ENCODE measurements at places on chromosomes 7 and 10. TPM values are rescaled to one million over a fixed set of nuclear protein-coding genes. Genes with fewer than 3 reads are reported as not detected.

WIPF3 gene
- polyA plus RNA-seq = 8.9 TPM

- DNase-seq = no peak
Observed at GRCh38 chr10:44178856-44179255, 206.0 kb downstream of the CXCL12 start.

DNA sequence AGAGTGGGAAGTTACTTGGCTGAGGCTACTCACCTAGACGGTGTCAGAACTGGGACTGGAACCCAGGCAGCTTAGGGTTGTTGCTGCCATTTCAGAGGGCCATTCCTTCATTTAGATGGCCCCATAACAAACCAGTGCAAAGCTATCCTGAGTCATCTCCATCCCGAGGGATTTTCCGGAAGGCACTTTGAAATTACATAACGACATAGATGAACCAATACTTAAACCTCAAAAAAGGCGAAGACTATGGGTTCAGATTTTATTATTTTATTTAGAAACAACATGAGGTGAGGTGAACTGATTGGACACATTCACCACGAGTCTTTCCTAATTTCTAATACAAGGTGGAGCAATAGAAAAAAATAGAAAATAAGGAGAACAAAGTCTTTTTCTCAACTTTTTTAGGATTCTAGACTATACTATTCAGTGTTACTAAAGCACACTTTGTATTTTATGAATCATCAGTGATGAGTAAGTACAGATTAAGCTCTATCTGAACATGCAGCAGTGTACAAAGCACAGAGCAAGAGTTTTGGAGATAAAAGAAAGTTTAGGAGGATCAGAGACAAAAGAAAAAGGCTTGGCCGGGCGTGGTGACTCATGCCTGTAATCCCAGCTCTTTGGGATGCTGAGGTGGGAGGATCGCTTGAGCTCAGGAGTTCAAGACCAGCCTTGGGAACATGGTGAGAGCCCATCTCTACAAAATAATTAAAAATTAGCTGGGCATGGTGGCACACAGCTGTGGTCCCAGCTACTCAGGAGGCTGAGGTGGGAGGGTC is 79.5 kb upstream of the SVIL start:
- no peak for DNase-seq

DNA sequence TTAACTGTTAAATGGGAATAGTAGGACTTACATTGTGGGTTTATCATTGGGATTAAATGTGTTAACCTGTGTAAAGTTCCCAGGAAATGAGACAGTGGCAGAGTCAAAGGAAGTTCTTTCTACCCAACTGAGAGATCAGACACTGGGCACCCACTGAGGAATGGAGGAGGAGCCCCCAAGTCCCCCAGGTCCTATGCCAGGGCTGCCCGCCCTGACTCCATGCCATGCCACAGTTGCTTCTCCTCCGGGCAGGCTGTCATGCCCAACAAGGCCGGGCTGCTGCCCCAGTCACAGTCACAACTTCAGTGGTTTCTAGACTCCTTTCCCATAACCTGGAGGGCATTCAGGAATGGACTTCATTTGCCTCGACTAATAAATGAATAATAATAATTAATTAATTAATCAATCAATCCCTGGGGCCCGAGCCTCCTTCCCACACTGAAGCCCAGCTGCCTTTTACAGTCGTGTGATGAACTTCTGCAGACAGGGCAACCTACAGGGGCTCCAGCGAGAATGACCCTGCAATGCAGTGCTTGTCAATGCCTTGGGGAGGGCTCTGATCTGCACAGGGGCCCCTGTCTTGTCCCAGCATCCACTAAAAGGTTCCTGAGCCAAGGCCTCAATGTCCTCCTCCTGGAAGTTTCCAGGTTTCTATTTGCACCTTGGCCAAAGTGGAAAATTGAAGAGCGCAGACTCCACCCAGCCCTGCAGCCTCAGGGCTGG is 32.4 kb downstream of the DRGX start:
- DNase-seq = no peak

CPED1 gene
- polyA plus RNA-seq = 0.90 TPM

- DNase-seq = no peak
Observed at GRCh38 chr7:131057794-131058070, 269.9 kb upstream of the MKLN1 start.

- peak; percentile 89 for DNase-seq
Observed at GRCh38 chr10:101141616-101142532, 10.8 kb downstream of the TLX1 start.

SCRN1 gene
- 0.80 TPM for polyA plus RNA-seq

GRCh38 chr10:78745441-78745840 is 323.3 kb upstream of the ZMIZ1 start:
- no peak for DNase-seq

GRCh38 chr7:26329520-26330255 is 38.0 kb downstream of the SNX10 start:
- DNase-seq = no peak

DNA sequence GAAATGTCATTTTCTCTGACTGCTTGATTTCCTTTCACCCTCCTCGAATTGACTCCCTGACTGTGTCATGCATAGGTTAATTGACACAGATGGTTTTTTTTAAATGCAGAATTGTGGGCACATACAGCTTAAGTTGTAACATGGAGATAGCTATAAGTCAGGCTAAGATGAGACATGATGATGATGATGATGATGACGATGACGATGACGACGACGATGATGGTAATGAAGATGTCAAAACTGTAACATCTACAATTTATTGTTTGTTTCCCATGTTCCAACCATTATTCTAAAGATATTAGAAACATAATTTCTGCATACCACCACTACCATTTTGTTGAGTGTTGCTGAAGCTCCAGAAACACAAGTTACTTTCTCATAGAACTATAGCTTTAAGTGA is 1232.8 kb downstream of the XPNPEP1 start:
- DNase-seq = no peak

DNA sequence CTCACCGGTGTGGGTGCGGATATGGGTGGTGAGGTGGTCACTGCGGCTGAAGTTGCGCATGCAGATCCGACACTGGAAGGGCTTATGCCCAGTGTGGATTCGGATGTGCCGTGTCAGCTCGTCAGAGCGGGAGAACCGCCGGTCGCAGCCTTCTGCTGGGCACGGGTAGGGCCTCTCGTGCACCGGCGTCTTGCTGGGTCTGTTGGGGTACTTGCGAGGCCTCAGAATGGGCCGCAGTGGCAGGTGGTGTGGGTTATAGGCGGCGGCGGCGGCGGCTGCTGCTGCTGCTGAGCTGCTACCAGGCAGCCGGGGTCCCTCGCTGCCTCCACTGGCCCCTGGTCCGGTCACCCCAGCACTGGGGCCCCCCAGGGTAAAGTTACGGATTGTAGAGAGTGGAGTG is 2.7 kb downstream of the EGR2 start:
- no peak for DNase-seq

DNA sequence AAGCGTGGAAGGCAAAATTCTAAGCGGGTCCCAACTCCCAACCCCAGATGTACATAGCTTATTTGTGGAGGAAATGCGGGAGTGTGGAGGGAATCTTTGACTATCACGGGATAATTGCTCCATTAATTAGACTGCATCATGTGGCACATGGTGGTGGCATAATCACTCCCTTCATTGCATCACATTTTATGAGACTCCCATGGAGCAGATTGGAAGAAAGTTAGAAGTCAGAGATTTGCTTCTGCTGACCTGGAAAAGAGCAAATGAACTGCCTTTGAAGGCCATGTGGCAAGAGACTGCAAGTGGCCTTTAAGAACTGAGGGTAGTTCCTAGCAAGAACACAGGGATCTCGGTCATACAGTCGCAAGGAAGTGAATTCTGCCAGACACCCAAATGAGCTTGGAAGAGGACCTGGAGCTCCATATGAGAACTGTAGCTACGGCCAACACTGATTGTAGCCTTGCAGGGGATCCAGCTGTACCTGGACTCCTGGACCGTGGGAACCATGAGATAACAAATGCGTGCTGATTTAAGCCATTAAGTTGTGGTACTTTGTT is 37.1 kb upstream of the ITGB1 start:
- DNase-seq = no peak

DNA sequence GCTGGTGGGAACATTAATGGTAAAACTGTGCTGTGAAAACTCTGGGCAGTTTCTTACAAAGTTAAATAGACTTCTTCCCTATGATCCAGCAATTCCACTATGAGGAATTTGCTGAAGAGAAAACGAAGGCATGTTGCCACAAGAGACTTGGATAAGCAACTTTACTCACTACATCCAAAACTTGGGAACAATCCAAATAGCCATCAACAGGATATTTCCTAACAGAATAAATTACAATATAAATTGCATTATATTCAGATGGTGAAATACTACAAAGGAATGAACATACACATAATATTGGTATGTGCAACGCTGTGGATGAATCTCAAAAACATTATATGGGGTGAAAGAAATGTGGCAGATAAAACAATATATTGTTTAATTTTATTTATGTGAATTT is 21.4 kb upstream of the MKI67 start:
- DNase-seq = no peak

MACC1 gene
- polyA plus RNA-seq = under 0.01 TPM

DNA sequence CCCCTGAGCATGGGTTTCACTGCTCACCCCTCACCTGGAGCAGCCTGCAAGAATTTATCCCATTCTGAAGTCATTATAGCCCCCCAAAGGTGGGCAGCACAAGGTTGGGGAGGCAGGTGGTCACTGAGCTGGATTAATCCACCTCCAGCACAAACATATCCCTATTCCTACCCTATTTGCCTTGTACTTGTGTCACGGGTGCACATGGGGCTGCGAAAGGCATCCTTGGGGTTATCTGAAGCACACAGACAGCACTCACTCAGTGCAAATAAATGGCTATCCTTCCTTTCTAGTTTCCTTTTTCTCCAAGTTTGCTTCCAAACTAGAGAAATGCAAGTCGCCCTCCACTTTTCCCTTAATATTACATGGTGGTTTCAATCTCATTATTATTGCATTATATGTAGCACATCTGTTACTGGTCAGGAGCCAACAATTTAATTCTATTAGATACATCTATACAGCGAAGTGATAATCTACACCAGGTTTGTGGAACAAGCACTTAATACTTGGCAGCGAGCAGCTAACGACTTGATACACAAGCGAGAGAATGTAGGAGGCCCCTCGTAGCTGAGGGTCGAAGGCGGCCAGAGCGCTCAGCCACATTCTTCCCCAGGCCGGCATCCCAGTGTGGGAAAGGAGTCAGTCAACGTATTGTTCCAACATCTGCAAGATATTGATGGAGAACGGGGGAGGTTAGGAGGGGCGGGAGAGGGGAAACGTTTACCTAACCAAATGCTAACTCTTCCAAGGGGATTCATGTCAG is 121.3 kb upstream of the HABP2 start:
- no peak for DNase-seq

CPVL gene
- polyA plus RNA-seq = 5.5 TPM

POLL gene
- 24.1 TPM for polyA plus RNA-seq

- DNase-seq = no peak
Observed at GRCh38 chr7:55180963-55181542, 162.2 kb downstream of the EGFR start.

CTTNBP2 gene
- polyA plus RNA-seq = 0.10 TPM

DNA sequence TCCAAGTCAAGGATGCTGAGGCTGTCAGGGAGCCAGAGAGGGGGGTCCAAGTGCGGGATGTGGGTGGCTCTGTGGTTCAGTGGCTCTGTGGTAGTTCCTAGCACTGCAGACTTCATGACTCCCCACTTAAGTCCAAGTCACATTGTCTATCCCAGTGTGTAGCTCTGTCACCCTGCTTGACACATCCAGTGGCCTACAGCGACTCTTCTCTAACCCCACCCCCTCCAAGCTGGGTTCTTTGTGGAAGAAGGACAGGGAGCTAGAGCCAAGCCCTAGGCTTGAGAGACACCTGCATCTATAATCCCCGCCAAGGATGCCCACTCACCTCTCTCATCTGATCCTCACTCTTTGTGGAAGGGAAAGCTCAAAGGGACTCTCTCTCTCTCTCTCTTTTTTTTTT is 57.6 kb downstream of the ADCYAP1R1 start:
- DNase-seq = no peak

DNA sequence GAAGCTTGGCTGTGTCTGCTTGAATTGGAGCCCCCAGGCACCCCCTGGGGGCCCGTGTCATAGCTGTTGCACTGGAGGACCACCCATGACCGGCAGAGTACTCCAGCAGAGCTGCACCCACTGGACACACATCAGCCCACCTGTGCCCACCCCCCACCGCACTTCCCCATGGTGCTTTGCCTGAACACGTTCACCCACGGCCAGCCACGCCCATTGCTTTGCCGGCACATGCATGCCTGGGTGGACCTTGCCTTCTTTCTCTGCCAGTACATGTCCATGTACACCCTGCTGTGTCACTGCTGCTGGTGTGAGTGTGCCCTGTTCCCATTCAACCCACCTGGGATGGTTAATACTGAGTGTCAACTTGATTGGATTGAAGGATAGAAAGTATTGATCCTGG is 88.7 kb downstream of the SAMD9 start:
- DNase-seq = no peak

DNA sequence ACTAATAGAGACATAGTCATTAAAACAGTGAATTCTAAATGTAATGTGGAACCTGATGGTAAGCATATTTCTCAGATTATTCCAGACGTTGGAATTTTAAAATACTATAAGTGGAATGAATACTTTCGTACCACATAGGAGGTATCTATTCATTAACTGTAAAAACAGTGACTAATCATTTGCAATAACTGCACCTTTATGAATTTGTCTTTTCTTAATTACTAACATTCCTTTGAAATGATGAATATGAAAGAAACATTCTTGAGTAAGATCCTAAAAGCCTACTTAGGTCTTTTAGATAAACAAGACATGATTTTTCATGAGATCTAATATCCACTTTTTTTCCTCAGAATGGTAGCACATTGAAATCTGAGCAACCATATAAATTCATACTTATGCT is 549.0 kb upstream of the LRRN3 start:
- DNase-seq = no peak

DNA sequence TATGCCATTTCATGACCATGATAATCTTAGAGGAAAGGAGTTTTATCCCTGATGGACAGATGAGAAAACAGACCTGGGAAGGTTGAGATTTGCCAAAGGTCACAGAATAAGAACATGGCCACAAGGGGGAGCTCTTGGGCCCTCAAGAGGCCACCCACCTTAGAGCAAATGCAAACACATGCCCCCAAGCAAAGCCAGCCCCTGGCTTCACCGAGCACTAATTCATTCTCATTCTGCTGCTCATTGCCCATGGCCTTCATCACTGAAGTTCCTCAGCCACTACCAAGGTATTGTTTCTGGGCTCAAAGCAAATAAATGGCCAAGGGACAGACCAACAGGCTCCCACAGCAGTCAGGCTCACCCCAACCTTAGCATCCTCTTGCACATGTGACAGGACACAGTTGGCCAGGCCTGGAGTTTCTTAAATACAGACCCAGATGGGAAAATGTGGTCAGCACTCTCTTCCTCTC is 44.2 kb downstream of the PDLIM1 start:
- peak; percentile 67 for DNase-seq

GRCh38 chr10:124999433-125000365 is 57.8 kb downstream of the ZRANB1 start:
- peak; percentile 77 for DNase-seq

ERVW-1 gene
- 0.03 TPM for polyA plus RNA-seq

GRCh38 chr10:110101464-110102144 is 93.8 kb downstream of the ADD3 start:
- DNase-seq = no peak

GRCh38 chr7:5345671-5346070 is 62.9 kb downstream of the SLC29A4 start:
- DNase-seq = no peak

- DNase-seq = no peak
Observed at GRCh38 chr10:128422999-128423398, 296.8 kb upstream of the MKI67 start.

All from psoas muscle (tissue), 8 donors.